RCC 7860 (cell line): ENCODE measurements at places on chromosomes 13 and 19.

DNA sequence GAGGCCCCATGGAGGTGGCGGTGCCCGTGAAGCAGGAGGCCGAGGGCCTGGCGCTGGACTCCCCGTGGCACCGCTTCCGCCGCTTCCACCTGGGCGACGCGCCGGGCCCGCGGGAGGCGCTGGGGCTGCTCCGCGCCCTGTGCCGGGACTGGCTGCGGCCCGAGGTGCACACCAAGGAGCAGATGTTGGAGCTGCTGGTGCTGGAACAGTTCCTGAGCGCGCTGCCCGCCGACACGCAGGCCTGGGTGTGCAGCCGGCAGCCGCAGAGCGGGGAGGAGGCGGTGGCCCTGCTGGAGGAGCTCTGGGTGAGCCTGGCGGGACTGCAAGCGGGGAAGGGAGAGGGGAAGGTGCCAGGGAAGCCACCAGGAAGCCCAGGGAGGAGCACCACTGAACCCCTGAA is 5.8 kb downstream of the ZNF444 start:
- DNase-seq, result no peak

DNA sequence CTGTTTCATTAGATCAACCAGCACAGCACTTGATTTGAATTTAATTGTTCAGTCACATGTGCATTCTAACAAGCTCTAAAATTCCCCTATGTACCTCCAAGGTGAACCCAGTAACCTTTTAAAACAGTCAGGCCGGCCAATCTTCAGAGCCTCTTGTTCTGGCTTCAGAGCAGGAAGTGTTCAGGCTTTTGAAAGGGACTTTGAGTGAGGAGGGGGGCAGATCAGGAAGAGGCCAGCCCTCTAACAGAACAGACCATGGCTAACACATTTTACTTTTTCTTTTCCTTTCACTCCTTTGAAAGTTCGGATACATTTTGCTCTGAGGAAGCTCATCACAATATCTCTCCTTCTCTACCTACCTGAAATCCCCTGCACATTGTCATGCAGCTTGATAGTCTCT is 390.3 kb downstream of the TBC1D4 start:
- DNase-seq, result no peak

GRCh38 chr13:98461486-98462240 is 115.2 kb downstream of the STK24 start:
- DNase-seq, result no peak

GRCh38 chr13:52787235-52787634 is 47.6 kb upstream of the CNMD start:
- no peak for DNase-seq

GRCh38 chr19:2553510-2553909 is 77.6 kb downstream of the GADD45B start:
- no peak for DNase-seq

GRCh38 chr19:9132422-9132821 is 5.7 kb upstream of the OR7G3 start:
- DNase-seq, result peak; percentile 27

DNA sequence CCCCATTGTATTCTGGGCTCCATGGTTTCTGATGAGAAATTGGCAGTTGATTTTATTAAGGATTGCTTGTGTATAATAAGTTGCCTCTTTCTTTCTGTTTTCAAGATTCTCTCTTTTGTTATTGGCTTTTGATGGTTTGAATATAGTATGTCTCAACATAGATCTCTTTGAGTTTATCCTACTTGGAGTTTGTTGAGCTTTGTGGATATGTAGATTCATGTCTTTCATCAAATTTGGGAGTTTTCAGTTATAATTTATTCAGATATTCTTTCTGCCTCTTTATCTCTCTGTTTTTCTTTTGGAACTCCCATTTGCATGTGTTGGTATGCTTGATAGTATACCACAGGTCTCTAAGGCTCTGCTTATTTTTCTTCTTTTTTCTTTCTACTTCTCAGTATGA is 296.6 kb downstream of the ATP8A2 start:
- no peak for DNase-seq

- DNase-seq, result no peak
Measured at GRCh38 chr13:97834250-97834649, 119.2 kb upstream of the IPO5 start.

DNA sequence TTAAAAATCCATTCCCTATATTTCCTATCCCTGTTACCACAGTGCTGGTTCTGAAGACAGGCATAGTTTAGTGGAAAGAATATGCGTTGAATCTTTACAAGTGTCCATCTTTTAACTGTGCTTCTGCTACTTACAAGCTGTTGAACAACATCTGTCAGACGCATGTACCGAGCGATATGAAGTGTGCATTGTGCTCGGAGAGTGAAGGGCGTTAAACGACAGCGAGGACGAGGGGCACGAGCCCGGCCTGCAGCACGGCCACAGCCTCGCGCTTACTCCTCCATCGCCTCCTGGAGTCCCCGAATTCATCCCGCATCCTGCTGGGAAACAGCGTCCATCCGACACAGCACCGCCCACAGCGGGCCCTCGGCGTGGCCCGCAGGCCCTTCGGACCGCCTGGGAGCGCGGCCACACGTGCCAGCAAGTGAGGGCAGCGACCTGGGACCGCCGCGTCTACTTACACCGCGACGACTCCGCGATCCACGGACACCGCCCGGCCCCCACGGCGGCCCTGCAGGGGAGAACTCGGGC is 514 bp downstream of the PCID2 start:
- peak; percentile 10 for DNase-seq

- no peak for DNase-seq
Measured at GRCh38 chr13:106314417-106314816, 221.0 kb downstream of the EFNB2 start.

- no peak for DNase-seq
Measured at GRCh38 chr13:111283457-111283856, 37.0 kb upstream of the TEX29 start.

GRCh38 chr13:45332831-45333219 is 8.2 kb downstream of the TPT1 start:
- DNase-seq, result no peak

DNA sequence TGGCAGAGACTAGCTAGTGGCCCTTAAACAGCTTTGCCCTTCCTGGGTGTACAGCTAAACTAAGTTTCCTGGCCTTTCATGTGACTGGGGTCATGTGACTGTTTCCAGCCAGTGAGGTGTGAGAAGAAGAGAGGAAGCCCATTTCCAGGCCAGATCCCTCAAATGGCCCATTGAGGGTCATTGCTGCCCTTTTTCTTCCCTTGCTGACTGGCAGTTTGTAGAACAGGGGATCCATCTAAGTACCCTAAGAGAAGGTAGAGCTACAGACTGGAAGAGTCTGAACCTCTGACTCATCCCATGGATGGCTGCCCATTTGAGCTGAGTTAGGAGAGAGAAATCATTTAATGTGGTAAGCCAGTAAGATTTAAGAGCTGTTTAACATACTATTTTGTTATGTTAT is 2.8 kb downstream of the SWSAP1 start:
- peak; percentile 79 for DNase-seq

DNA sequence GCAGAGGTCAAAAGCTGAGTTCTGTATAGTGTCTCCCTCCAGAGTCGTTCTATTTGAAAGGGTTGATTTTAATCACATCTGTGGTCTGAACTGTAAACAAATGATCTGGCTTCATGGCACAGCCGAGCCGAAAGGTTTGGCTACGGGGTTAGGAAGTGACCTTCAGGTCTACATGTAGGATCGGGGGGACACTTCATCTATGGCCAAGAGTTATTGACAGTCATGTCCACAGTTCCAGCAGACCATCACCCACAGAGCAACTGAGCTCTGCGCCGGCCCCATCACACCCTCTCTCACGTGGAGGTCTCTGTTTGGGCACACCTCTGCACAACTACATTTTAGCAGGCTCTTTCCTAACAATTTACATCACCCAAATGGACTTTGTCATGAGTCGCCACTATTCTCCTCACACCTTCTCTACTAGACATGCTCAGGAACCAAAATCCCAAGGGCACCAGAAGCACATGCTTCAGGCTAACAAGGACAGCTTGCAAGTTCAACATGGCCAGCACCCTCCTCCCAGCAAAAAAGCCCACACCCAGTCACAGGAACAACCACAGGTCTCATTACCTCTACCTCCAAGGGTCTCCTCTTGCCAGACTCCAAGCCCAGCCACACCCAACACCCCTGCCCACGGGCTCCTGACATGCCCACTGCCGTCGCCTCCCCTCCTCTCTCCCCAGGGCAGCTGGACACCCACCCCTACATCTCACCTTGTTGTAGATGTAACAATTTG is 36.1 kb upstream of the EPHX3 start:
- no peak for DNase-seq

- DNase-seq, result no peak
Measured at GRCh38 chr13:38566023-38566422, 120.9 kb upstream of the FREM2 start.

DNA sequence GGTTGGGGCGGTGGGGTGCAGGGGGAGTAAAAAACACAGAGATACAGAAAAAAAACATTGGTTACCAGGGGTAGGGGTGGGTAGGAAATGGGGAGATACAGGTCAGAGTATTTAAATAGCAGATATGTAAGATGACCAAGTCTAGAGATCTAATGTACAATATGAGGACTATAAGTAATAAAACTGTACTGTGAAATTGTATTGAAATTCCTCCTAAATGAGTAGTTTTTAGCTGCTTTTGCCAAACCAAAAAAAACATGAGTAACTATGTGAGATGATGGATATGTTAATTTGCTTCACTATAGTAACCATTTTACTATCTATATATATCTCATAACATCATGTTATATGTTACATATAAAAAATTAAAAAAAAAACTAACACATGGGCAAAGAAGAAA is 29.6 kb downstream of the VWA8 start:
- no peak for DNase-seq

- DNase-seq, result no peak
Measured at GRCh38 chr19:51019544-51019925, at the start of gene KLK10. Gene KLK10, minus strand, starts transcription at chr19:51019709. Its CDS starts 579 bp downstream, at chr19:51019130.

DNA sequence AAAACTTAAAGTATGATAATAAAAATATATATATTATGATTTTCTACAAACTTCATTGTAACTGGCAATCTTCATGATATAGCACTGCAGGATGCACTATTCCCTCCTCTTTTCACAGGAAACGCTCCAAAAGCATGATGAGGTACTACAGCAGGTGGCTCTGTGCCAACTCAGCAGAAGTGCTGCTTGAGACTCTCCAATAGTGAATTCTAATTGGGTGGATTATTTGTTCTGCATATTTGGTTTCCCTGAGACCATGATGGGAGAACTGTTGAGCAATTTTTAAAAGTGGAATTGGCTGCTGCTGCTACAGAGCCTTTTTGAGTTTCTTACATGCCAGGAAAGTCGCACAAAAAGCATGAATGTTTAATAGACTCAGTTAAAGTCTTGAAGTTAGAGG is 1782.4 kb upstream of the PCDH20 start:
- DNase-seq, result no peak

DNA sequence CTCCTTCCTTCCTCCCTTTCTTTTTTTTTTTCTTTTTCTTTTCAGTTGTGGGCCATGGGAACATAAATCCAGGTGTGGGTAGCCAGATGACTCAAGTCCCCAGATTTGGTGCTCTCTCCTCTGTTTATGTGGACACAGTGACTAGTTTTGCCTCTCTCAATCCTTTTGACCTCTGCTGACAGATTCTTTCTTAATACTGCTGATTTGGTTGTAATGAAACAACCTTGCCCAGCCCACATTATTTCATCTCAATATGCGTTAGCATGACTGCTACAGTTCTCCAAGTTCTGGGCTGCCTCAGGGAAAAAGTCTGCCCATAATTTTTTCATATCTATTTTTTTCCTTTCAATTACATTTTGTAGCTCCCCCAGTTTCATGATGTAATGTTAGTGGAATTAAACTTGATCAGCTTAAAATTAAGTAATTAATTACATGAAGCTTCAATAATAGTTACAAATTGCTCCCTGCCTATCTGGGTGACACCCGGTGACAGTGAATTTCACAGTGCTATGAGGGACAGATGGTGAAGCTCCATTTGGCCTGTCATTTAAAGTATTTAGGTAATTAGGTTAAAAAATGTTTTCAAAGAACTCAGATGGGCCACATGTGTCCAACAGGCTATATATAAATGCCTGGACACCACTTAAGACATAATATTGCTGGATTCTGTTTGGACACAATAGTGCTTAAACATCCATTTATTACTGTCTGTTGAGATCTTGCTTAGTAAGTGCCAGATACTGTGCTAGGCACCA is 118.8 kb upstream of the FRY start:
- DNase-seq, result no peak

DNA sequence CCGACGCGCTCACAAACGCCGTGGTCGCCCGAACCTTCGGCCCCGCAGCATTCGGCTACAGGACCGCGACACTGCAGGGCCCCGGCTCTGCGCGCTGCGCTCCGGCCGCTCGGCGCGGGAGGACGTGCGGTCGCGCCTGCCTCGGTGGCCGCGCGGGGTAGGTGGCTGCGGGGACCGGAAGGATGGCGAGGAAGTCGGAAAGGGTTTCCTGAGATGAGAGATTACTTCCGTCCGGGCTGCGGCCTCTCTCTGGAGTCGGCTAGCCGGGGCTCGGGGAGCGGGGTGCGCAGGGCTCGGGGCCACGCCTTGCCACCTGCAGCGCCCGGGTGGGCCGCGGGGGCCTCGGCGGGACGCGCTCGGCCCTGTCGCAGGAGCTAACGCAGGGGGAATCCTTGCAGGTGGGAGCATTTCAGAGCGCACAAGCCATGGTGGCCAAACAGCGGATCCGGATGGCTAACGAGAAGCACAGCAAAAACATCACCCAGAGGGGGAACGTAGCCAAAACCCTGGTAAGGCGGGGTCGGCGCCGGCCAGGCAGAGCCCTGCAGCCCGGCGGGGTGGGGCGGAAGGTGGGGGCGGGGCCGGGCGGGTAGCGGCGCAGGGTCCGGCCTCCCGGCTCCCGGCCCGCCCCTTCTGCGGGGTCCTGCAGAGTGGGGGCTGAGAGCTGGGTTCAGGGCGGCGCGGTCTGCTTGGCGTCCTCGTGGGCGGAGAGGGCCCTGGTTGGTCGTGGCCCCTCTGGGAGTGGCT is at the start of gene SERP2:
Gene SERP2, plus strand, starts transcription at position 224 of the 747 bp plus-strand sequence. Its CDS starts 202 bp downstream, at position 426.
- DNase-seq, result no peak

DNA sequence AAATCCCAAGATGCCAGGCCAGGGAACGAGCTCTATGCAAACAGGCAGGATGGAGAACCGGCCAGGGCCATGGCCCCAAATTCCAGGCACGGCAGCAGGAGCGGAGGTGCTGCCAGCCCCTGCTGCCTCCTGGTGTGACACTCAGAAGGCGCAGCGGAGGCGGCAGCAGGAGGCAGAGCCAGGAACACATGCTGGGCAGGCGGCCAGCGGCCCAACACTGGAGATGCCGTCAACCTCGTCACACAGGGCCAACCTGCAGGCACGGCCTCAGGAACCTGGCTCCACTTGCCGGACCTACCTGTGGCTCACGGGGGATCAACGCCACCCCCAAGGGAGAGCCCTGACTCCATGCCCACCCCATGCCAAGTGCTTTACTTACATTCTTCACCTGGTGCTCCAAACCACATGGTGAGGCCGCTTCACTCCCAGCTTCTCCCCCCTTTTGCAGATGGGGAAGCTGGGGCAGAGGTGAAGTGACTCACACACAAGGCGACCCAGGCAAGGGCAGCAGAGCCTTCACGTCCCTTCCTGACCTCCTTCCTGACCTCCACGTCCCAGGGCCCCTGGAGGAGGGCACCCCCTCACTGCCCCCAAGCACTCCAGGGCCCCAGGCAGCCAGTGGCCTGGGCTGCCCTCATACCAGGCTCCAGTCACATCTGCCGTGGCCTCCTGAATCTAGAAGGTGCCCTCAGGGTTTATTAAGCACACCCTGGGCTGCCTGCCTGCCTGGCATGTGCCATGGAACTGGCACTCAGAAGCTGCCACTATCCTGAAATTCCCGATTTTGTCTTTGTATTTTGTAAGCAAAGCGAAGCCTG is 43.5 kb downstream of the GGACT start:
- DNase-seq, result no peak

GRCh38 chr13:112102243-112102642 is 35.3 kb downstream of the SOX1 start:
- peak; percentile 7 for DNase-seq
